Brain (organoid and tissue), 16 donors: ENCODE measurements at places on chromosomes 7 and 10.

- DNase-seq, result no peak
Observed at GRCh38 chr10:28595613-28596012, 62.7 kb downstream of the WAC start.

GRCh38 chr7:128938544-128939074, 882 bp downstream of the IRF5 start:
- no peak for DNase-seq

DNA sequence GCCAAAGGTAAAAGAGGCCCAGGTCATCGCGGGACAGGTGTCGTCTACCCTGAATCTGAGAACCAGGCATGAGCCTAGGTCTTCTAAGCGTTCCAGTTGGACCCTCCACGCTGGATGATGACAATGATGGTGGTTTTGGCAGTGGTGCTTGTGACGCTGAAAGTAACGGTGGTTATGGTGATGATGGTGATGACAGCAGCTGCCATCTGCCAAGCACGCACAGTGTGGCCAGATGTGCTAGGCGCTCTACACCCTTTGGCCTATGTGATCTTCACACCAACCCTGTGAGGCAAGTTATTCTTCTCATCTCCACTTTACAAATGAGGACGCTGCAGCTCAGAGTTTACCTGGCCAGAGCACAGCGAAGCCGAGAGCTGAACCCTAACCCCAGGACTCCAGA, 93.9 kb downstream of the FAM53B start:
- no peak for DNase-seq

DNA sequence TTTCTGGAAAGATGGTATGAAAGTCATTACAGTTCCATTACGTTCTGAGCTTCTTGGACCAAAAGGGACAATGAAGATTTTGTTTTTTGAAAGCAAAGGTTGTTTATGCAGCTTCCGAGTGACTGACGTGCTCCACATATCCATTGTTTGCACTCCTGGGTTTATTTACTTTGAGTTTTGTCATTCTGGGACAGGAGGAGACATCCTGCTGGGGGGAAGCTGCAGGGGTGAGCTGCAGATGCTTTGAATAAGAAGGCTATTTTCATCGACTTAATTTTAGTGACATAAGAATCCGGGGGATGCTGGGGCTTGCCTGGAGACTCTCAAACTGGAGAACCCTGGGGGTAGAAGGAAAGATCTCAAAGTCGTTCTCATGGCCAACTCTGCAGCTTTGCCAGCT, 12.7 kb upstream of the SFMBT2 start:
- no peak for DNase-seq

GRCh38 chr10:80945264-80945880, 407.7 kb downstream of the SH2D4B start:
- peak; percentile 60 for DNase-seq

DNA sequence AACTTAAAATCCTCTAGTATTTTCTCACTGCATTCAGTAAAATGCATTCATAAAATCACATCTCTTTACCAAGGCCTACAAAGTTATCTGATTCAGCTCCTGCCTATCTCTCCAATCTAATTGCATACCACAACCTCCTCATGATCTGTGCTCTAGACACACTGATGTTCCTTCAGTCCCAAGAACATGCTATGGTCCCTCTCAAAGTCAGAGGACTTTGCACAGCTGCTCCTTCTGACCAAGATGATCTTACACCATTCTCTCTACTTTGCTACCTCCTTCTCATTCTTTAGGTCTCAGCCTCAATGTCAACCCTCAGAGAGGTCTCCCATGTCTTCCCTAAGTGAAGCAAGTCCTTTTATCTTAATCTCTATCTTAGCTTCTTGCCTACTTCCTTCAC, 45.5 kb downstream of the CAV1 start:
- DNase-seq, result no peak

GRCh38 chr10:75238182-75239095, 2.7 kb upstream of the COMTD1 start:
- DNase-seq, result no peak

GRCh38 chr7:2860627-2861133, 16.6 kb upstream of the GNA12 start:
- no peak for DNase-seq

DNA sequence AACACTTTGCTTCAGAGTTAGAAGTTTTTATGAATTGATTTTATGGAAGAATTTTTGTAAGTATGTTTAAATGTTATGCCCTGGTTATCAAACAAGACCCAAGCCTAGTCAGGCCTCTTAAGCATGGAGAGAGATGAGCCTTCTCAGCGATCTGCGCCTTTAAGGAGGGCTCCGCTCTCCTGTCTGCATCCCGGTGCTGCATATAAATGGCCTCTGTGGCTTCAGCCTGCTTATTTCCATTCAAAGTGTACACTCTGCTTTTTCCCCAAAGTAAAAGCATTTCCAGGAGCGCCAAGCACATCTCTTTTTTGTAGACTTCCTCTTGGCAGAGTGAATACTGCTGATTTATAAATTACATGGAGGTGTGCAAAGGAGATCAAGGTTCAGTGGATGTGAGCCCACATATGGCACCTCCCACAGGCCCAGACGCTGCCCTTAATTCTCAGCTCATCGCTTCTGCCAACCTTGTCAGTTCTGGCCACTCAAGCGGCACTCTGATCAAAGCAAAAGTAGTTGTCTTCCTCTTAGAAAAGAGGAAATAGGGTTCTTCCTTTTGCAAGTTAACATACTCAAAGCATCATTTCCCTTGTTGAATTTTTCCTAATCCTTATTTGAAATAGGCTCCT, 70.0 kb upstream of the SFMBT2 start:
- DNase-seq, result no peak

- DNase-seq, result no peak
Observed at GRCh38 chr7:92276460-92276864, 30.7 kb downstream of the ANKIB1 start.

- no peak for DNase-seq
Observed at GRCh38 chr7:486216-486743, 33.4 kb downstream of the PDGFA start.

DNA sequence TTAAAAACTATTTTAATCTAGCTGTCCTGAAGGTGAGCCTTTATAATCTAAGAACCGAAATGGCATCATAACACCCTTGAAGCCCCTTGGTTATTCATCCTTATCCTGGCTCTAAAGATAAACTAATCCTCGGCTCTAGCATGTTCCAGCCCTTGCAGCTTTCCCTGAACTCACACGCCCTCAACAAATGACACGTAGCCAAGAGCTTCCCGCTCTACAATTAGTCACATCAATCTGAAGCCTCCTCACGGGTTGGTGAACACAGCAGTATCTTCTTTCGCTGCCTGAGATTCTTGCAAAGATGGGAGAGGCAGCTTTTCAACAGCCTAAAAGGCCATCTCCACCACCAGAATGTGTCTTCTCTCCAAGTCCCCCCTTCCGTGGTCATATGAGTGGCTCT, 4.1 kb downstream of the FRMD4A start:
- no peak for DNase-seq

DNA sequence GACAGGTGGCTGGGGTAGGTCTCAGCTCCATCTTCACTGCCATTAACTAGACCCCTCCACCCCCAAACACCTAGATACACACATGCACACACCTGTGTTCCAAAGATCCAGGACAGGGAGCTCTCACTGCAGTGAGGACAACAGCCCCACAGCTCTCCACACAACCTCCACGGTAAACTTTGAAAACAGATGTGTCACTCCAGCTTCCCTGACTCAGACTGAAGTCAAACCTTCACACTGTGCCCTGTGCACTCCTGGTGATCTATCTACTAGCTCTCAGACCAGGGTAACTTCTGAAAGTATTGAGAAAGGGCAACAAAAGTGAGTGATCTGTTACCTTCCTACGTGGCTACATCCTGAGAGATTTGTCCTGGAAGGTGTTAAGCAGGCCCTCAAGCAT, 519.8 kb downstream of the XPNPEP1 start:
- DNase-seq, result no peak

DNA sequence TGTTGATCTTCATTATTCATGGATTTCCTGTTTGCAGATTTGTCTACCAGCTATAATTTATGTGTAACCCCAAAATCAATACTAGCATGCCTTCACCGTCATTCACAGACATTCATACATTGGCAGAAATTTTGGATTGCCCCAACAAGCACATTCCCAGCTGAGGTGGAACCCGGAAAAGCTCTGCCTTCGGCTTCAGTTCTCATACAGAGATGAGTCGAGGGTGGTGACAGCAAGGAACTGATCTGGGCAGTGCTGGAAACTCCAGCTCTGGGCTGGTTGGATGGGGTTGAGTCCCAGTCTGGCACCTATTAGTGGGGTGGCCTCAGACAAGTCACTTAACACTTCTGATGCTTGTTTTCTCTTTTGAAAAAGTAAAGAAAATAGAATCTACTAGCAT, 267.5 kb downstream of the SNX13 start:
- no peak for DNase-seq

DNA sequence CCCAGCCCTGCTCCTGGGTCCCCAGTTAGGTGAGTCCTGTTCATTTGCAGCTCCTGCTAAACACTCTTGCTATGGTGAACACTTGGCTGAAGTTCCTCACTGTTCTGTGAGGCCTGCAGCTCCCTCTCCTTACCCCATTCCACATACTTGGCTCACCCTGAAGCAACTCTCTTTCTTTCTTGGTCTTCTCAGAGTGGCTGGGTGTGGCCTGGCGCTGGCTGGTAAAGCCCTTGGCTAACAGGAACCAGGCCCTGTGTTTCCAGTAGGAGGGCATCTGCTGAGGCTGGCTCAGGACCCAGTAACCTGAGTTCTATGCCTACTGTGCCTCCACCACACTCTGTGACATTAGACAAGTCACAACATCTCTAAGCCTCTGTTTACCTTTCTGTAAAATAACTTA, 53.1 kb upstream of the COL13A1 start:
- no peak for DNase-seq

- DNase-seq, result no peak
Observed at GRCh38 chr10:22824520-22824919, 103.3 kb upstream of the ARMC3 start.

DNA sequence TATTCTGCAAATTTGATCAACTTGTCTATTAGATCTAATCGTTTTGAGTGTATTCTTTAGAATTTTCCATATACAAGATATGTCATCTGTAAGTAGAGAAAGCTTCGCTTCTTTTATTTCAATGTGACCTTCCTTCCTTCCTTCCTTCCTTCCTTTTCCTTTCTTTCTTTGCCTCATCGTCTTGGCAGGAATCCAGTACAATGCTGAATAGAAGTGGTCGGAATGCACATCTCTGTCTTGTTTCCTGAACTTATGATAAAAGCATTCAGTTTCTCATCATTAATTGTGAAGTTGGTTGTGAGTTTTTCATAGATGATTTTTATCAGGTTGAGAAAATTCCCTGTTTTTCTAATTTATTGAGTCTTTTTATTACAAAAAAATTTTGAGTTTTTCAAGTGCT, 300.7 kb upstream of the ZNF32 start:
- DNase-seq, result no peak

DNA sequence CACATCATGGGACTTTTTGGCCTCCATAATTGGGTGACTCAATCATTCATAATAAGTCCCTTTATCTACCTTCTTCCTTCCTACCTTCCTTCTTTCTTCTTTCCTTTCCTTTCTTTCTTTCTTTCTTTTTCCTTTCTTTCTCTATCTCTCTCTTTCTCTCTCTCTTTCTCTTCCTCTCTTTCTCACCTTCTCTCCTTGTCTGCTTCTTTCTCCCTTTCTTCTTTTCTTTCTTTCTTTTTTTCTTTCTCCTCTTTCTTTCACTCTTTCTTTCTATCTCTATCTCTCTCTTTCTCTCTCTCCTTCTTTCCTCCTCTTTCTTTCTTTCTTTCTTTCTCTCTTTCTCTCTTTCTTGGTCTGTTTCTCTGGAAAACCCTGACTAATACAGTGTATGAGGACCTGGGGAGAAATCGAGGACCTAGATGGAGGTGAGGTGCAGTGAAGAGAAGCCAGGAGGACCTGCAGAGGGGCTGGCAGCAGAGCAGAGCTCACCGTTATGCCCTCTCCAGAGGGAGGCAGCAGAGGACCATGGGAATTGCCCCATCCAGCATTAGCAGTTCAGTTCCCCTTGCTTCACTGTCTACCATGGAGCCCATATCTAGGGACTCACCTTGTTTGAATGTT, 52.7 kb upstream of the BTRC start:
- DNase-seq, result no peak

DNA sequence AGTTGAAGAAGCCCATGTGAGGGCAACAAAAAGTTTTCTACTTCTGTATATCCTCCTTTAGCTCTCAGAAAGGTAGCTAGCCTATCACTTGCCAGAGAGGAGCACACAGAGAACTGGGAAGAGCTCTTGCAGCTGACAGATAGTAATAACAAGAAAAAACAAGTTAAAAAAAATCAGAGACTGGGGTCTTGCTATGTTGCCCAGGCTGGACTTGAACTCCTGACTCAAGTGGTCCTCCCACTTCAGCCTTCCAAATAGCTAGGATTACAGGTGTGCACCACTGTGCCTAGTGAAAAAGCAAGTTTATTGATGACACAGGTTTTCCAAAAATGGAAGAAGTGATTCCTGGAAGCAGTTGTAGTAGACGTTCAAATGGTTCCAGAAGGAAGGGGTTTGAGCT, 93.6 kb downstream of the CLEC2L start:
- no peak for DNase-seq

- no peak for DNase-seq
Observed at GRCh38 chr7:25246306-25246705, 18.0 kb upstream of the NPVF start.

DNA sequence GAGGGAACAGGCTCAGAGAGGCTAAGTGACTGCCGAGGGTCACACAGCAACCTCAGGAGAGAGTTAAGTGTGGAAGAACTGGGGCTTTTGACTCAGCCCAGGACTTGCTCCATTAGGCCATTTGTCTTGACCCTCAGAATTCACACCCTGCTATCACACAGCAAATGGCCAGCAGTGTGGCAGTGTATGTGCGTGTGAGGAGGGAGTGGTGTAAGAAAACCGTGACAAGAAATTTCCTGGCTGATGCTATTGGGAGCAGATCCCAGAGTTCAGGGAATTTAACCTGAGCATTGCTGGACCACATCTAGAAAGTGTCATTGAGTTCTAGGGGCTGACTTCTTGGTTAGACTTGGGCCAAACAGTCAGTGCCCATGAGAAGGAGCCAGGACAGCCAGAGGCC, 18.4 kb downstream of the VWA2 start:
- DNase-seq, result no peak

- no peak for DNase-seq
Observed at GRCh38 chr7:159128767-159129166, 15.9 kb downstream of the VIPR2 start.

DNA sequence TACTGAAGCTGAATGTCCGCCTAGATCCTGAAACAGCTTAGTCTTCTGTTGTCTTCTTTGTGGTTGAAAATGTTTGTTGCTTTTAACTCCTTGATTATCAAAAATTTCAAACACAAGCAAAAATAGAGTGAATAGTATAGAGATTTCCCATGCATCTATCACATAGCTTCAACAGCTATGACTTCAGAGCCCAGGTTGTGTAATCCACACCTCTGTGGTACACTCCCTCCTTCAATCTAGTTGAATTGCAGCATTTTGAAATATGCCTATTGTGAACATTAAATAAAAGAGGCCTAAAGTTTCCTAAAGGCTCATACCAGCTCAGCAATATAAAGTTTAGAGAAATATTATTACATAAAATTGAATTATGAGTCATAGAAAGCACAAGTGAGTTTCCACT, 204.7 kb upstream of the HDAC9 start:
- no peak for DNase-seq

DNA sequence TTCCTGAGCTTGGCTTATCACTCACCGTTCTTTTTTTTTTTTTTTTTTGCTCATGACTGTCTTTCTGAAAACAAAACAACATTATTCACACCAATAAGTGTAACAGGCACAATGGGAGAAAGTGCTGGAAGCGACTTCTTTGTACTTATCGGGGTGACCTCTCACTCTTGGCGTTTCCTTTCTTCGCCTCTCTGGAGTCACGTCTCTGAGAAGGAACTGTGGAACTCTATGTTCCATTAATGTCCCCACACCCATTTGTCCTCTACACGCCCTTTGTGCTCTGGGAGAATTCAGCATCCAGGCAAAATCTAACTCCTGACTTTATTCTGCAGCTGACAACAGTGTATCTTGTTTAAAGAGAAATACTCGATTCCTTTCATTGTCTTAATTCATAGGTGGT, 70.8 kb upstream of the FAM204A start:
- DNase-seq, result no peak
